ENCODE measurements at places on chromosomes 7 and 10.
A peak's percentile ranks its signal among the peaks of the same experiment; 100 is the strongest.

DNA sequence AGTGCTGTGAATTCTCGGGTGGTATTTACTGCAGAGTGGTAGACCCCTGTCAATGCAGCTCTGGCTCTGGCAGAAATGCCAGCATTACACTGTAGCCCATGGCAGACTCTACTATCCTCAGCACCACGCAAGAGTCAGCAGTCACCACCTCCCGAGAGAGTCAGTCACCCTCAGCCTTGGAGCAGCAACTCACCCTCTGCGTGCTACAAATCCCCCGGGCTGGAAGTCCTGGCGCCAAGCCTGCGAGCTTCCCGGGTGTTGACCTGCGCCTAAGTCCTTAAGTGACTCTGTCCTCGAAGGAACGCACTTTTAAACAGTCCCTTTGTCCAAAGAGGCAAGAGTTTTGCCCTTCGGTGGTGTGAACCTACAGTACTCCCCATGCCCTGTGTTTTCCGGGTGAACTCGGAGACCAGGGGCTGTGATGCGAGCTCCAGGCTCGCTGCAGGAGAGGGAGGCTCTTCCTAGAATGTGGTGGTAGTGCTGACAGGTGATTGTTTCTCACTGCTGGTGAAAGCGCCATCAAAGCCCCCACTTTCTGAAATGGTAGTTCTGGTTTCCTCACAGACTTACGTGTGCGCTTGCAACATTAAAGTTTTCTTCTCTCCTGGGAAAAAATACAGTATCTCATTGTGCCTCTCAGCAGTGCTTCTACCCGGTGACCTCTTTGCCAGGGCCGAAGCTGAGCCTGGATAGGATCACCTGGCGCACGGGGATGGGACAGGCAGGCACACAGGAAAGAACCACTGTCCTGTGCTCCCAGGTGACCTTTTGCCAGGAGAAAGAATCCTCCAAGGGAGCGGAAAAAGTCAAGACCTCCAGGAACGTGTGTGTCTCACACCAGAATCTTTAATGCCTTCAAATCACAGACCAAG lies 33.1 kb upstream of the MBL2 start:
- no peak for DNase-seq

GRCh38 chr7:120070201-120070600 lies 202.8 kb upstream of the KCND2 start:
- no peak for DNase-seq

DNA sequence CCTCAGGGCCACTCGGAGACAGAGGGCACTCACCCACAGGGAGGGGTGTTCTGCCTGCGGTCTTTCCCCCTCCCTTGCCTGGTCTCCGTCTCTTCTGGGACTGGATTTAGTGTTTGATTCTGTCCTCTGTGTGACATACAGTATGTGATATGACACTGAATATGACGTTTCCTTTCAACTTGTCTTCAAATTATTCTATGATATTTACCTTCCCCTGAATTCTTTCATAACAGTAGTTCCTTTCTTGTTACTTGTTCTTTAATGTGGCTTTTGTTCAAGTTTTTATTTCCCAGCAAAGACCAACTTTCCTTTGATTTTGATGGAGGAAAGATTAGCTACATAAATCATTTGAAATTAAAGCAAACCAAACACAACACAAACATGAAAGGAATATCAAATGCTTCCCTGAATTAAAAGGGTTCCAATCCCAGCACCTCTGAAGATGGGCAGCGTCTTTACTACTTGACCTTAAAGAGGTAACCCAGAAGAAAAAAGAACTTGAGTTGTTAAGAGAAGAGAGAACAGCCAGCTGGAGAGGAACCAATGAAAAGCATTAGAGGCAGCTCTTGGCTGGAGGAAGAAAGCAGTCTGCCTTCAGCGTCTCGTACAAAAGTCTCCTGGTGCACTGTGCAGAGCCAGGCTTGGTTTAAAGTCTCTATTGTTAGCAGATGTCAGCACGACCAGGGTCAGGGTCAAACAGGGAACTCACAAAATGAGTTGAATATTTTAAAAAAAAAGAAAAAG lies 18.3 kb upstream of the RHEB start:
- peak; percentile 81 for DNase-seq

DNA sequence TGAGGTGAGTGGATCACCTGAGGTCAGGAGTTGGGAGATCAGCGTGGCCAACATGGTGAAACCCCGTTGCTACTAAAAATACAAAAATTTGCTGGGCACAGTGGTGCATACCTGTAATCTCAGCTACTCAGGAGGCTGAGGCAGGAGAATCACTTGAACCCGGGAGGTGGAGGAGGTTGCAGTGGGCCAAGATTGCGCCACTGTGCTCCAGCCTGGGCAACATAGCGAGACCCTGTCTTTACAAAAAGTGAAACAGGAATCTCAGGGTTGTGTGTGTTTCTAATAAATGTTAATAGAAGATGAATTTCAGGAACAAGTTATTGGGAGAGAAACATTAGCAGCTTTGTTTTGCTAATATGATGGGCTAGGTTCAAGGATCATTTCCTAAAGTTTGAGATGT lies 19.9 kb downstream of the PPP2R2D start:
- DNase-seq = no peak

DNA sequence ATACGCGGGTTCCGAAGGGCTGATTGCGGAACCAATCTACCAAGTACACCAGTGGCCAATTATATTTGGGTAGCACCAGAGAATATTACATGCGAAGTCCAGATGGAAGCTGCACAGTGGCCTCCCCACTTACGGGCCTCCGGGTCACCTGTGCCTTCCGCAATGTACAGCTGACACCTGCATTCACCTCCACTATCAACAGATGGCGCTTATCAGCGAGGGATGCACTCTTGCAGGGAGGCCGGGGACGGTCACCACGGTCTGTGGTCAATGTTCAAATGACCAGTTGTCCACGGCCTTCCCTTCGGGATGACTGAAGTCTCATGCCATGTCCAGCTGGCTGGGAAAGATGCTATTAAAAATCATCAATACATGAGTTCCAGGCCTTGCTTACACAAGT lies 47.6 kb downstream of the SLIT1 start:
- no peak for DNase-seq
